Left hindlimb (tissue), 1 donor: ENCODE measurements at places on chromosomes 4 and X.
A peak's percentile ranks its signal among the peaks of the same experiment; 100 is the strongest.

DNA sequence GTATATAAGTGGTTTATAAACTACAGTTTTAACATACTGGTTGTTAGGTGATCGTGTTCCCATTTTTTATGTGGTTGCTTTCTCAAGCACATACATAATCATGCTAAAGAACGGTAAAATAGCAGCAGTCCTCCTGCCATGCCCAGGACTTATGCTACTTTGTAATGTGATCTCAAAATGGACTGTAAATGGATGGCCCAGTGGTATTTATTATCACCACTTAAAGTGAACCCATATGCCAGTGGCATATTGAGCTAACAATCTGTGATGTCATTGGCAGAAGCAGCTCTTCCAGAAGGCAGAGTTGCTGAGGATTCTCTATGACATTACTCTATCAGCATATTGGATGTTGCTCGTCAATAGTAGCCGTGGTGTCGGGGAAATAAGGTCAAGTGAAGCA is 28.6 kb downstream of the ANK2 start:
- DNase-seq = no peak

DNA sequence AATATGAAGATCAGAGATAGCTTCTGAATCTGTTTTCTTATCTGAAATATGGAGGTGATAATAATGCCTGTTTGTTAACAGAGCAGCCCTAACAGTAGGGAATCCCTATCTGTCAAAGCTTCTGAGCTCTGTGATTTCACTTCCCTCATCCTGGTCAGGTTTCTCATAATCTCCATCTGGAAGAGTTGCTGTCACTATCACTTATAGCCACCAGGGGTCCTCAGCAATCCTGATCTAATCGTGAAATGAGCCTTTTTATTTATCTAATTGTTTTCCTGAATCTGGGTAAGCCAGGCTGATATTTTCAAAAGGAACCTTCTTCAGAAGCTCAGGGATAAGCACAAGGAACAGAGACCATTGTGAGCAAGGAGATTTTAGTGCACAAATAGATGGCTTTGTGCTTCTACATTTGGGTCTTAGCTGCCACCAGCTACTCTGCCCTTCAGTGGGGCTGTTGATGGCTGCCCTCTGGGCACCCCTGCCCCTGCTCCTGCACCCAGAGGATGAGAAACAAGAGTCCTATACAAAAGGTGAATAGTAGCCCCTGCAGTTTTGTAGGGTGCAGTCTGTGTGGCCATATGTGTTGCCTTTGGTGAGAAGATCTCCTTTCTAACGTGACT is 196.4 kb upstream of the RADX start:
- no peak for DNase-seq

- DNase-seq = no peak
Observed at GRCh38 chrX:46279925-46280313, 265.3 kb downstream of the ZNF674 start.

- no peak for DNase-seq
Observed at GRCh38 chr4:67723949-67724348, 23.0 kb upstream of the UBA6 start.

GRCh38 chr4:100516225-100516624 is 1.6 kb downstream of the EMCN start:
- DNase-seq = no peak

- no peak for DNase-seq
Observed at GRCh38 chr4:184732126-184732525, 1.8 kb downstream of the CENPU start.

- DNase-seq = no peak
Observed at GRCh38 chrX:30220661-30221060, 5.3 kb downstream of the MAGEB2 start.

DNA sequence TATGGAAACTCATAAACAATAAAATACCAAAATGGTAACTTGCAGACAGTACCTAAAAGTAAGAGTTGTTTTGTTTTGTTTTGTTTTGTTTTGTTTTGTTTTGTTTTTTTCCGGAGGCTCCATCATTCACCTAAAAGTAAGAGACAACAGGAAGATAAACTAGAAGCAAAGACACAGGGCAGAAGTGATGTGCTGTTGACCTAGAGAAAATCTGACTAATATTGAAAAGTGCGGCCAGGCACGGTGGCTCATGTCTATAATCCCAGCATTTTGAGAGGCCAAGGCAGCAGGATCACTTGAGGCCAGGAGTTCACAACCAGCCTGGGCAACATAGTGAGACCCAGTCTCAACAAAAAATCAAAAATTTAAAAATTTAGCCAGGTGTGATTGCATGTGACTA is 5.6 kb upstream of the CENPC start:
- no peak for DNase-seq

DNA sequence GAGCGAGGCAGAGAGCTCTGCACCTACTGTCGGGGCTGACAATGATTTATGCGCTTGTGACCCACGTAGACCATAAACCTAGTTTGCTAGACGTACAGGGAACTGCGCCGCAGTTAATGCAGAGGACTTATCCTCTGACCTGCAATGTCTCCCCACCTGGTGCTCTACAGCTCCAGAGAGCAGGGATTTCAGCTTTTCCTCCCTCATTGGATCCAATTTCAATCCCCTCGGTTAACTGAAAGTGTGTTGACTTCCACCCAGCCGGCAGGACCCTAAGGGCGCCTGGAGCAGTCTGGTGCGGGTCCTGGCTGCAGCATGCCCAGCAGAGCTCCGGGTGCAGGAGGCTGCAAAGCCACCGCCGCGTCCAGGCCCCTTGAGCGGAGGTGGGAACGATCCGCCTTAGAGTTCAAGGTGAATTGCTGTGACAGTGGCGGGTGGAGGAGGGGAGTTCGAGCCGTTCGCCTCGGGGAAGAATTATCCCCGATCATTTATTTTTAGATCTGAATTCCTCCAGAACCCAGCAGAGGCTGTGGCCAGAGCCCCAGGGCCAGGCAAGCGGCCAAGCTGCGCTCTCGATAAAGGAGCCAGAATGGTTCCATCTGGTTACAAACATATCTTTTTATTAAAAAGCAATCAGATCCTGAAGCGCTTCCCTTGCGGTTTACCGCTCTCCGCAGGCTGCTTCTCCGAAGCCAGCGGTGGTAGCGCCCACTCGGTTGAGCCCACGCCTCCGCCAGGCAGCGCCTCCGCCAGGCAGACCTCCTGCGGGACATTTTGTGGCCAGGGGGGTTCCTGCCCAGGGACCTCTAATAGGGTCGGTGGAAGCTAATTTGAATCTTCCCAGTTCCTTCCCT is 66.0 kb downstream of the FBXO8 start:
- DNase-seq = peak; percentile 70

DNA sequence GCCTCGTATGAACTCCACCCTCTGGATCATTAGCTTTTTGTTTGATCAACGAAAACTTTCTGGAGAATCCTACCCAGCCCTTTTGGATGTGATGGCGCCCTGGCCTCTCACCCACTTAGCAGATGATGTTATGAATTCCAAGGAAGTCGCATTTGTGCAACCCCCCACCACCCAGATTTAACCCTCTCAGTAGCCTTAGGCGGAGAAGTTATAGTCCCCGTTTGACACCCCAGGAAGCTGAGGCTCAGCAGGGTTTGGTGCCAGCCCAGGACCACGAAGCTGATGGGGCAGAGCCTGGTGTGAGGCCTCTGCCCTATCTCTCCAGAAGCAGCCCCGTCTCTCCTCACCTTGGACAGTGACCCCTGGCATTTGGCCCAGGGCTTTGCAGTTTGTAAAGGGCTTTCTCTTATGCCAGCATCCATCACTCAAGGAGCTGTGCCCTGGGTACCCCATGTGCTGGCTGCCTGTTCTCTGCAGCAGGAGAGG is 1.0 kb downstream of the WFS1 start:
- no peak for DNase-seq

DNA sequence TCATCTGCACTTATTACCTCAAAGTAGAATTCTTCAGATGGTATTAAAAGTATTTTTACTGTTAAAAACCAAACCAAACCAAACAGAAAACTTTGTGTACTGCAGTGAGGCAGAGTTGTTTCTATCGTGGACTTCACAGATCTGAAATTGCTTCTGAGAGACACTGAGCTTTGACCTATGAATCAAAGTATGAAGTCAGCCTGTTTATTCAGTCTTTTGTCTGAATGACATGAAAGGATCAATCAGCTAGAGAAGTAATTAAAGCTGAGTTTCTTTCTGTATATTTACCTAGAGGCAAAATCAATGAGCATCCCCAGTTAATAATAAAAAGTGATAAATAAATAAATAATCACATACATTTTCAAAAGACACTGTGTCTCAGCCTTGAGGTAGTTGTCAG is 2121.0 kb downstream of the PCDH7 start:
- DNase-seq = no peak

DNA sequence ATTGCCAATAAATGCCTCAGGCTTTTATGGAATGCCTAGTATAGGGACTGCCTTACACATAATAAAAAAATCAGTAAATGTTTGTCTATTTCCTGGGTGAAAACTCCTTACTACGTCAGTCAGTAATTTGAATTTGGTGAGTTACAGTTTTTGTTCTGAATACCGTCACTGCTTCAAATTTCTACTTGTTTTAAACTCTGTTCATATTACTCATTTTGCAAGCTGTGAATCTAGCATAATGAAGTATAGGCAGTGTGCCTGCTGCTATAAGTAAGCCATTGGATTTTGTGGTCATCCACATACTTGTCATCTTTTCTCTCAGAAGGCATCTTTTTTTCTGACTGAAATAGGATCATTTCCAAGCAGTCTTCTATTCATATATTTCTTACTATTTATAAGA is 43.1 kb downstream of the SYNPO2 start:
- DNase-seq = no peak

GRCh38 chr4:140267576-140267975 is 105.9 kb upstream of the SCOC start:
- no peak for DNase-seq

GRCh38 chrX:22950269-22951266 is 49.2 kb upstream of the DDX53 start:
- DNase-seq = no peak

DNA sequence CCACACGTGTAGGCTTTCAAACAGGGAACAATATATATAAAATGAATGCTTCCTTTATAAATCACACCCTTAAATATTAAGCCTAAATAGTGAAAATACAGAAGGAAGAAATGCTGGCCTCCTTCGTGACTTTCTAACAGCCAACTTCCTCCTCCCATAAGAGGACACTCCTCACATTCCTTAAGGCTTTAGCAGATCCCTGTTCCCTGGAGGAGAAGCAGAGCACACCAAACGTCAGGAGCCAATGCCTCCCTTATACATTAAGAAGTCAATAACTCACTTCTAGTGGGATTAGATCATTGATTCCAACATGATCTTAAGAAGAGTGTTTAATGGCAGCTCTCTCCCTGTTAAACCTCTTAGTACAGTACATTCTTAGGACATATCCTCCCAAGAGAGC is 108.4 kb upstream of the FAM241A start:
- no peak for DNase-seq

DNA sequence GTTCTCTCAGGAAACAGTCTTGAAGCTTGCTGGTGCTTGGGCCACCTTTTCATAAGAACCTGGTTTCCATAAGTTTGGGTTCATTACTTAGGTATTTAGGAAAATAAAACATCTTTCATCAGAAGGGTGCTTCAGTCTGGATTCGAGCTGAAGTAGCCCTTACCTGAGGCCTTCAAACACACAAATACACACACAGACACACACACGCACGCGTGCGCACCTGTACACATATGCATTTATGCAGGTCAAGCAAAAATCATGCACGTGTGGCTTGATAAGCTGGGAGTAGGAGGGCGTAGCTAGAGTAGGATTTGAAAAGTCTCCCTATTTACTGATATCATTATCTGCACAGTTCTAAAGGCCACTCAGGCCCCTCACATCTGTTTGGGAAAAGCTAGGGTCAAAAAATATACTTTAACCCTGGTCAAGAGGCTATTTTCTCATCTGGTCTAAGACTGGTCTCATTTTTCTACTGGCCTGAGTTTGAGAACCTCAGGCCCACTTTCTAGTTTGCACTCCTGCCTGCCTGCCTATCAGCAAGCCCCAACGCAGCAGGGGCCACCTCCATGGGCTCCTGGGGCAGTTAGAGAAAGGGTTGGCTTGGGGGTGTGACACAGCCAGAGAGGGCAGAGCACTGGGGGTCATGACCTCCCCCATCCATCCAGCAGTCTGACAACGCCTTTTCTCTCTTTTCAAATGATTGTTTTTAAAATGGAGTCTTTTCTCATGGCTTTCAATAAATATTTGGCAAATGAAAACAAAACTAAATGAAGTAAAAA is 64.3 kb downstream of the RASL11B start:
- DNase-seq = no peak

GRCh38 chr4:183444214-183445096 is at the start of gene CDKN2AIP:
CDKN2AIP (plus strand) TSS chr4:183444636; CDS start chr4:183444798, 162 bp downstream.
- peak; percentile 95 for DNase-seq

GRCh38 chr4:27484216-27484615 is 623.6 kb downstream of the STIM2 start:
- DNase-seq = no peak

- DNase-seq = no peak
Observed at GRCh38 chrX:20506739-20507138, 240.0 kb upstream of the RPS6KA3 start.

GRCh38 chrX:134935276-134935675 is 55.5 kb upstream of the SMIM10 start:
- DNase-seq = no peak

GRCh38 chr4:145935253-145936141 is 3.1 kb downstream of the ZNF827 start:
- DNase-seq = peak; percentile 64

DNA sequence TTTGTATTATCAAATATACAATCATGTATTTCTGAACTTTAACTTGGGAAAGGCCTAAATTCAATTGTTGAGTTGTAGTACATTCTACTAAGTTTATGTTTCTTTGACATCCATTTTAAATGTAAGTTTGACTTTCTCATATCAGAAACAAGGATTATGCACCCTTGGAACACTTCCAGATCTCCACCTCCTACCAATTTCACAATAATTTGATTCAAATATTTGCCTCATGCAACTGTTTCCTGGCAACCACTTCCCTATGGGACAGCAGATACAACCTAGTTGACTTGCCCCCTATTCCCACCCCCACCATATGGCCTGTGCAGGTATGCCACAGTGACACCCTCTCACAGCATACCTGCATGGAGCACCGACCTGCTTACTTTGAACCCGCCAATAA is 506.4 kb upstream of the PABPC4L start:
- DNase-seq = no peak

GRCh38 chr4:138918169-138918869 is 97.3 kb upstream of the NOCT start:
- no peak for DNase-seq

DNA sequence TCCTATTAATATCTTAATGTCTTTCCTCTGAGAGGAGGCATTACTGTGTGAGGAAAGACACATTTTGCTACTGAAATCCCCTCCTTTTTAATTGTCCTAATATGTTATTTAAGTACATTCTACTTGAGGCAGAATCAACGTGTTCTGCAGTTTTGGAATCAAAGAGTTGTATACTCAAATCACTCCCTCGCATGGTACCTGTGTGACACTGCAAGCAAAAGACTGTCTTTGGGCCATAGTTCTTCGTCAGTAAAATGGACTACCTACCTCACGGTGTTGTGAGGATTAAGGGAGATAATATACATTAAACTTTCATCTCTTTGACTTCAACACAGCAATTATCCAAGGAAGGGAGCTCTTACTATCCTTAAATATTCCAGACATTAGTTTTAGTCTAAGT is 61.5 kb downstream of the TIGD2 start:
- DNase-seq = no peak

GRCh38 chrX:41481264-41482109 is 34.3 kb downstream of the NYX start:
- DNase-seq = no peak
